Left ventricle myocardium inferior (tissue), 1 donor: ENCODE measurements at places on chromosomes 7 and 10. TPM values are rescaled to one million over a fixed set of nuclear protein-coding genes. Genes with fewer than 3 reads are reported as not detected.

DNA sequence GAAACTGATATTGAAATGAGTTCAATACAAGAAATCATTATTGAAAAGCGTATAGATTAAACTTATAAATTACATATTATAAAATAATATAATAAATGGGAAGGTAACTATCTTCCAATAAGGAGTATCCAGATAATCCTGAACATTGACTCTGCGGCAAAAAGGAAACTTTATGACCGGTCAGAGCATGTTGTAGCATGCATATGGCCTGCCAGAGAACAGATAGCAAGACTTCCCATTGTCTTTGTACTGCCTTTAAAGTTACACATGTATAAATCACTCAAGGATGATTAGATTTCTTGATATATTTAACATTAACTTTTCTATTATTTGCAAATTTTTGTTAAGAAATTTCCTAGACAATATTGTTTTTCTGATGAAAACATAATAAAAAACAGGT is 56.2 kb upstream of the ETV1 start:
- no peaks in the 10 kb centered on the region for H3K36me3 ChIP-seq
- no peak for DNase-seq
- no peak overlapping the region for H3K27ac ChIP-seq
- no peaks in the 10 kb centered on the region for H3K4me1 ChIP-seq
- H3K27me3 ChIP-seq: no peaks in the 10 kb centered on the region

GRCh38 chr7:91940171-91940570 is 491 bp upstream of the AKAP9 start:
- H3K4me1 ChIP-seq: peaks cover 47% of the 10 kb centered on the region
- no peak for DNase-seq
- peak overlapping the region; percentile 85 for H3K4me3 ChIP-seq
- H3K27me3 ChIP-seq: no peaks in the 10 kb centered on the region
- no peaks in the 10 kb centered on the region for H3K36me3 ChIP-seq
- peak overlapping the region; percentile 95 for H3K27ac ChIP-seq

SPAM1 gene
- not detected for total RNA-seq

- no peaks in the 10 kb centered on the region for H3K36me3 ChIP-seq
- H3K27ac ChIP-seq: no peak overlapping the region
- H3K4me1 ChIP-seq: no peaks in the 10 kb centered on the region
- no peak overlapping the region for H3K4me3 ChIP-seq
These were observed 19.5 kb upstream of the KCTD7 start for GRCh38 chr7:66609176-66609575.

DNA sequence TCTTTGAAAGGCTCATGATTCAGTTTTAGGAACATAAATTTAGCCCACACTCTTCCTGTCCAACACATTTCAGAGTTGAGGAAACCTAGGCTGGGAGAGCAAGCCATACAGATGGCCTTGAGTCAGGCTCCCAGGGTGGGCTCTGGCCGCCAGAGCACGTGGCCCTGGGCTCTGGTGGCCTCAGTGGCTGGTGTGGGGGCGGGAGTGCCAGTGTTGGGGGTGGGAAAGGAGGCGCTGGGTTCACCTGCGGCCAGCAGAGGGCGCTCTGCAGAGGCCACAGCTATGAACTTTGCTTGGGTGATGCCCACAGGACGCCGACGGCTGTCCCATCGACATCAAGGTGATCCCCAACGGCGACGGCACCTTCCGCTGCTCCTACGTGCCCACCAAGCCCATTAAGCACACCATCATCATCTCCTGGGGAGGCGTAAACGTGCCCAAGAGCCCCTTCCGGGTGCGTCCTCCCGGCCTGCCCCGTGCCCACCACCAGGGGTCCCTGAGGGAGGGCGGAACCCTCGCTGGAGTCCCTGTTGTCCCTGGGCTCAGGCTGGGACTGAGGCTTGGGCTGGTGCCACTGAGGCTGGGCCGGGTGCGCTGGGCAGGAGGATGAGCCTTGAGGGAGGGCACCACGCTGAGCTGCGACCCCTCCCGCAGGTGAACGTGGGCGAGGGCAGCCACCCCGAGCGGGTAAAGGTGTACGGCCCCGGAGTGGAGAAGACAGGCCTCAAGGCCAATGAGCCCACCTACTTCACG is 11.9 kb downstream of the FLNC start:
- no peaks in the 10 kb centered on the region for H3K27me3 ChIP-seq
- H3K4me1 ChIP-seq: peaks cover 38% of the 10 kb centered on the region
- peak; percentile 54 for DNase-seq
- H3K36me3 ChIP-seq: peaks cover 99% of the 10 kb centered on the region
- H3K27ac ChIP-seq: peak overlapping the region; percentile 96

ZNF804B gene
- total RNA-seq: not detected

- H3K4me1 ChIP-seq: peaks cover 42% of the 10 kb centered on the region
- DNase-seq: no peak
- H3K27ac ChIP-seq: peak overlapping the region; percentile 75
These were observed 179.9 kb downstream of the DIP2C start for GRCh38 chr10:509361-510102.

HTR5A gene
- not detected for total RNA-seq

NEURL1 gene
- total RNA-seq: 0.14 TPM

DNA sequence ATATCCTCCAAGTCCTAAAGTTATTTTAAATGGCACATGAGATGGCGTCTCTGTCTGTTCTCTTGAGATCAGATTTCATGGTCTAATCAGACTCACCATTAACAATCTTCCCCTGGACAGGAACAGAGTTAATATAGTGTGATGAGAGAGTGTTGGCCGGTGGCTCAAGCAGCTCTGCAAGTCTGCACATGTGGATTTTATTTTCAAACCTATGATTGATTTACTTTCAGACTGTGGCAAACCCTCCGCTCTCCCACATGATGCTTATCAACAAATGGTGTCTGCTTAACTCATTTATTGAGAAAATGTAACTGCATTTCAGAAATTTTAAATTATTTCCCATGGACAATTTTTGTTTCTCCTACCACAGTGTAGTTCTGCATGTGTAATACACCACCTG is 46.5 kb upstream of the HGF start:
- H3K4me3 ChIP-seq: no peak overlapping the region
- H3K4me1 ChIP-seq: no peaks in the 10 kb centered on the region
- no peak overlapping the region for H3K27ac ChIP-seq
- no peak for DNase-seq

CHN2 gene
- total RNA-seq: 36.1 TPM

GRCh38 chr7:112400141-112400540 is 50.1 kb upstream of the IFRD1 start:
- no peaks in the 10 kb centered on the region for H3K27me3 ChIP-seq
- H3K4me1 ChIP-seq: no peaks in the 10 kb centered on the region
- H3K4me3 ChIP-seq: no peak overlapping the region
- no peak overlapping the region for H3K27ac ChIP-seq

- no peak overlapping the region for H3K4me3 ChIP-seq
- no peaks in the 10 kb centered on the region for H3K36me3 ChIP-seq
- H3K27ac ChIP-seq: no peak overlapping the region
- DNase-seq: no peak
- no peaks in the 10 kb centered on the region for H3K4me1 ChIP-seq
- H3K27me3 ChIP-seq: no peaks in the 10 kb centered on the region
These were observed 35.5 kb upstream of the PTPRZ1 start for GRCh38 chr7:121837462-121837861.
